HuH-7 (cell line): ENCODE measurements at places on chromosomes 6 and 20.
A peak's percentile ranks its signal among the peaks of the same experiment; 100 is the strongest.

DNA sequence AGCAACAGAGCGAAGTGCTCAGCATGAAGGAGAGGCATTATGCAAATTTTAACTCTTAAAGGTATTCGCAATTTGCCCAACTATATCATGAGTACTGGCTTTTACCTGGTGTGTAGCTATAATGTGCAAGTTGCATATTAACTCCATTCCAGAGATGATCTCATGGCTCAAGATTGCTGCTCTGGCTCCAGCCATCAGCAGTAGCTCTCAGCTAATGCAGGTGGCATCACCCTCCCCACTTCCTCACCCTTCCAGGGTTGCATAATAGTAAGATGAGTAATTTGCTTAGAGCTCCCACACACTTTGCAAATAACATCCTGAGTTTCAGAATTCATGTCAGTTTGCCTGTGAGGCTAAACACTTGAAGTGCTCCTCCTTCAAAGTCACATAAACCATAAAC lies 15.9 kb upstream of the PCSK2 start:
- DNase-seq: no peak

GRCh38 chr20:36275011-36275410 lies 31.1 kb upstream of the DLGAP4 start:
- no peak for DNase-seq

DNA sequence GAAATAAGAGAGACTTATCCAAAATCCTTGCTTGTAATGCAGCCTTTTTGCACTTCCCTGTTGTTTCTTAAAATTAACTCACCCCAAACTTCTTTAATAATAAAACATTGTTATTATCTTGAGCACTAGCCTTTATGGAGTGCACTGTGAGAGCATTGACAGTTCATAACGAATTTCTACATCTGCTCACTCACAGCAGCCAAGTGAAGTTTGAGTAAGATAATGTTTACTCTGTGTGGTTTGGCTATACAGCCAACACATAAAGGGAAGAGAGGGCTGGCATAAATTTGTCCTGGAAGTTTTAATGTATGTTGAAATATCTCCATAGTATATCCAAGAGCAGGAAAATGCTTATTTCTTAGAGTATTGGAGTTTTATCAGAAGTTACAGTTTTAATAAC lies 227.9 kb downstream of the FRK start:
- no peak for DNase-seq

DNA sequence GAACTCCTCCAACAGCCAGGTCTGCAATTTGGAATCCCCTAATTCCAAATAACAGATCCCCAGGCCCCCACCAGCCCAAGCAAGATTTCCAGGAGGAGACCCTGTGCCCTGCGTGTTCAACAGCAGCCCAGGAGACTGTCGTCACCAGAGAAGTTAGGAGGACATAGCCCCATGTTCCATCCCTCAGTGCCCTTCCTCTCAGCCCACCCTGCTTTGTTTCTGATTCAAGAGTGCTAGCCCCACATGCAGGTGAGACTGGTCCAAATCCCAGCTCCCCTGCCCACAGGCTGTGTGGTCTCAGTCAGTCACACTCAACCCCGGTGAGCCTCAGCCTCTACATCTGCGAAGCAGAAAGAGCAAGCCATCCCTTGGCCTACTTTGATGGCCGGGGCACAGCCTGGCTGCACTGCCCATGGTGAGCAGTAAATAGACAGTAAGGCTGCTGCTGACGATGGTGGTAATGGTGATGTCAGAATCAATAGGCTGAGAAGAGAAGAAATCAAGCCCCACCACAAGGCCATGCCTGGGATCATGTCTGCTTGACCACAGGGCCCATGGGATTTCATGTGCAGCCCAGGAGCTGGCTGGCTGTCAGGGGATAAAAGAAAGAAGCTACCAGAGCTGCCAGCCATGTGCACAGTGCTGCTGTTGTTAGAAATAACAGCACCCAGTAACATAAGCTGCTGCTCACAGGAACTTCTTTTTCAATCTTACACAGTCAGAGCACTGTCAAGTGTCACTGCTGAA lies 51.5 kb upstream of the NXT1 start:
- no peak for DNase-seq

GRCh38 chr20:430091-430999 lies 22.2 kb downstream of the RBCK1 start:
- DNase-seq: no peak

- no peak for DNase-seq
Observed at GRCh38 chr6:105111871-105112270, 67.9 kb downstream of the POPDC3 start.

DNA sequence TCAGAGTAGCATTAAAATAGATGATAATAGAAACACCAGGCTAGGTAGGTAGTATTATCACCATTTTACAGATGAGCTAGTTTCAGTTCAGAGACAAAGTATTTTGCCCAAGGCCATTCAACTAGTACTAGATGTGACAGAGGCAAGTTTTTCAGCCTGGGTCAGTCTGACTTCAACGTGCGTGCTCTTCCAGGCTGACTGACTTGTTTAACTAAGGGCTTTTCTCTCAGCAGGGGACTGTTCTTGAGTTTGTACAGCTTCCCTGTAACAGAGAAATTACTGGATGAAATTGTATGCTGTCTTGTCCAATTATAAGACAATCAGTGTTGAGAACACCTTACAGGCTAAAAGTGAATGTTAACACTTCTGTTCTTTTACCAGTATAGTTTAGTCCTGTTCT lies 333.5 kb upstream of the MAN1A1 start:
- DNase-seq: no peak

DNA sequence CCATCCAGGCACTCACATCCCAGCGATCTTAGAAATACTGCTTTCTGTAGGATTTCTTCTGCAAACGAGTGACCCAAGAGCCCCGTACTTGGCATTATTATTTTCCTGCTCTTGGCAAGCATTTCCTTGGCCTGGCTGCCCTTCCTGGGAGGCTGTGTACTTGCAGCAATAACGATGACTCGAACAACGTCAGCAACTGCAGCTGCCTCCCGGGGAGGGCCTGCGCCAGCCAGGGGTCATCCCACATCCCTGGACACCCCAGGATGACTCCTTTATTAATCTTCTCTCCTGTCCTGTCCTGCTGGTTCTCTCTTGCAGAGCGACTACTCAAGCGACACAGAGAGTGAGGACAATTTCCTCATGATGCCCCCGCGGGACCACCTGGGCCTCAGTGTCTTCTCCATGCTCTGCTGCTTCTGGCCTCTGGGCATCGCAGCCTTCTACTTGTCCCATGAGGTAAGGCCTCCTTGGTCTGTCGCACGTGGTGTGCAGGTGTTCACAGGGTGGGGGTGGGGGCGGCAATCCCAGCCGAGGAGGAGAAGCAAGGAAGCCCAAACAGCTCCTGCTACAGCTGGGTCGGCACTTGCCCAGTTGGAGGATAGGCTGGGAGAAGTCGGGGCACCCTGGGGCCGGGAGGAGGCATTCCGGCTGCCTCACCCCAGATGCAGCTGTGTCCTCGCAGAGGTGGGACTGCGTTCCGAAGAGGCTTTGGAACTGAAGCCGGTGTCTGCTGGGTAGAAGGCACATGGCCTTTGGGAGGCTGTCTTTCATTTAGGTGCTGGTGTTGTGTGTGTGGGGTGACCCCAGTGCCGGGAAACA lies 115.3 kb downstream of the SYNDIG1 start:
- no peak for DNase-seq

GRCh38 chr20:18835466-18836256 lies 22.1 kb downstream of the SCP2D1 start:
- DNase-seq: no peak

DNA sequence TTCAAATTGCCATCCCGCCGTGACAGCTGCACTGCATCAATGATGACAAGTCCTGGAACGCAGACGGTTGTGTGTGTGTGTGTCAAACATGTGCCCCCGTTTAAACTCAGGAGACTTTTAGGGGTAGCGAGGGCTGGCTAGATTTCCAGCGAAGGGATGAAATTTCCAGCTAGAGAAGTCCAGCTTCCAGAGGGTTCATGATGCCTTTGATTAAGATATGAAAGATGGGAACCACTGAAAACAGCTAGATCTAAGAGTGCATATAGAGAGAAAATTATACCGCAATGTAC lies 644 bp downstream of the KIZ start:
- DNase-seq: no peak

DNA sequence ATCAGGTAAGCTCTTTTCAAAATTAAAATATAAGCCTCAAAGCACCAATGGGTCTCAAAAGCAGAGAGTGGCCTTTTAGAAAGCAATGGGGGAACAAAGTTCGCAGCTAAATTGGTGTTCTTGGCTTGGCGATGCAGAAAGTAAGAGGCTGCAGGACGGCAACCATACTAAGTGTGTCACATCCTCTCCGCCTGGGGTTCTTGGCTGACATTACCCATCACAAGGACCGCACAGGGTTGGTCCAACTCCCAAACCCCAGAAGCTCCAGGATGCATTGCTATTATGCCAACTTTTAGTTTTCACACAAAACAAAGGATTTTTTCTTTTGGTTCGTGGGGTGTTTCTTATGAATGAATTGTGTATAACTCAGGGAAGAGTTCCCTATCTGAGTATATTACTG lies 124.8 kb downstream of the PRKN start:
- no peak for DNase-seq

DNA sequence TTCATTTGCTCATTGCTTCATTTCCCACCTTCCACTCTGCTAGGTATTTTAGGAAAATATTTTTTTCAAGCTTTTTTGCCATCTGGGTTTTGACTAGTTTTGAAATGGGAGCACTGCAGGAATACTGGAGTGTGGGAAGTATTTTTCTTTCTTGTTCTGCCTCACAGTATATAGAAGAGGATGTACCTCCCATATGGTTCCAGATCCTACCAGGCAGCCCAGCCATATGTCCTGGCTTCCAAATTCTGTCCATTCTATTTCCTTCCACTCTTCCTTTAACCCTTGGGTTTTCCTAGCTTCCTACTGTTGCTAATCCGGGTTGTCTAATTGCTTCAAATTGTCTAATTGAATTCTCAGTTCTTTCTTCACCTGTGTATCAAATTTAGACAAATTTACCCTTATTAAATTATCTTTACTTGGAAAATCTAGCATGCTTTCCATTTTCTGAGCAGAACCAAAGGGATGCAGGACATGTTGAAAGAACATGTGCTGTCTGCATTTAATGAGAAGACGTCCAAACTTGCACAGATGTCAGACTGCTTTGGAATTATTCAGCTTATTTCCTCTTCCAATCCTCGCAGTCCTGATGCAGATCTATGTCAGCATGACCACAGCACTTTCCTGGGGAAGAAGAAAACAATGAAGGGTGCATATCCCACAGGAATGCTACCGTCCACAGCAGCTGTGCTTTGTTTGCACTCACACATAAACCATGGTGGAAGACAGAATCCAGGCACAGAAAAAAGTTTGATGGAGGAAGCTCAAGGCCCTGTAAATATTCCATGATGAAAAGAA lies 1273.9 kb upstream of the MAP3K7 start:
- no peak for DNase-seq

DNA sequence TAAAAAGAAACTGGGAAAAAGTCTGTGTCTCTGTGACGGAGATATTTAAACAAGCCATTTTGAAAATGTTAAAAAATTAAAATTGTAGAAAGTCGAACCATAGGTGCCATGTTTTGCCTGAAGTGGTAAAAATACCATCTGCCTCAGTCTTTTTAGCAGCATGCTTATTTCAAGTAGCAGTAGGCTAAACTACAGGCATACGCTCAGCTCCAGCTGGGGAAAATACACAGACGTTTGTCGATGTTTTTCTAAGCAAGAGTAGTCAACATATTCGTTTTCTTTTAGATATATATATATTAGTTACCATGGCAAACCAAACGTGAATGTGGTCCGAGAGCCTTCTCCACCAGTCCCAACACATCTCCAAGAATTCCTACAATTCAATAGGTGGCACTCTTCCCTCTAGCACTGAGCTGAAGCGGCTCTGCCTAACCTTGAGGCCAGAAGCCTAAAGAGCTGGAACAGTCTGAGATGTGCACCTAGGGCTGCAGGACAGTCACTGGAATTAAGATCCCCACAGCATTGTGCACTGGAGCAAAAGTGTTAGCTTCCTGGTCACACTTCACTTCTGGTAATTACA lies 70.2 kb upstream of the BEND3 start:
- DNase-seq: peak; percentile 39

GRCh38 chr6:10395171-10395703 lies 19.6 kb downstream of the TFAP2A start:
- DNase-seq: no peak

GRCh38 chr6:157641837-157642236 lies 181.2 kb upstream of the SNX9 start:
- no peak for DNase-seq

GRCh38 chr20:37480919-37481318 lies 40.1 kb upstream of the NNAT start:
- no peak for DNase-seq

DNA sequence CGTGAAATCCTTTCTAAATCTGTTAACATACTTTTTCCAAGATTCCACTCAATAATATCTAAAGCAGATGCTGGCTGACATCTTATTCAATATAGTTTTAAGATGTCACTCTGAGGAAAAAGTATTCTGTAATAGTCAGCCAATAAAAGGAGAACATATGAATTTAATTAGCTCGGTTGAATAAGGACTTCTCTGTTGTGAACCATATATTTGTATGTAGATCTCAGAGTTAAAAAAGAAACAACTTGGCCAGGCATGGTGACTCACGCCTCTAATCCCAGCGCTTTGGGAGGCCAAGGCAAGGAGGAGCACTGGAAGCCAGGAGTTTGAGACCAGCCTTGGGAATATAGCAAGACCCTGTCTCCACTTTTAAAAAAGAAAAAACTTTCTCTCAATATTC lies 7.4 kb upstream of the CD24 start:
- DNase-seq: no peak

- DNase-seq: no peak
Observed at GRCh38 chr6:128238225-128238624, 282.2 kb downstream of the PTPRK start.

GRCh38 chr20:32357375-32357868 lies 709 bp upstream of the ASXL1 start:
- DNase-seq: no peak

DNA sequence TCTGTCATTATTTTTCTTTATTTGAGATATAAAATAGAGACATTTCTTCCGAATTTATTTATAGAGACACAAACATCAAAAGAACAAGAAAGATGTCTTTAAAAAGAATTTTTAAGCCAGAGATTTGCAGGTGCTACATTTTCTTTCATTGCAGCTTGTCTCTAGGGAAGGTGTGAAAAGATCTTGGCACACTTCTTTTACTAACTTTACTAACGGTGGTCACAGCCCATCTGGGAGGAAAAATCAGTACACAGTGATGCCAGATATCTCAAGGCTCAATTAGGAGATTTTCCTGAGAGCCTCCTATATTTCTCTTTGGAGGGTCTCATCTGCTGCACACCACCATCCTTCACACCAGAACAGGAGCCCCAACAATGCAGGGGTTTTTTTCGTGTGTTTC lies 29.5 kb downstream of the ABRACL start:
- DNase-seq: no peak

- DNase-seq: no peak
Observed at GRCh38 chr6:36333931-36334725, 2.6 kb downstream of the BNIP5 start.

- no peak for DNase-seq
Observed at GRCh38 chr6:12601881-12602280, 114.7 kb upstream of the PHACTR1 start.
